ENCODE measurements at places on chromosomes 5 and 9.

DNA sequence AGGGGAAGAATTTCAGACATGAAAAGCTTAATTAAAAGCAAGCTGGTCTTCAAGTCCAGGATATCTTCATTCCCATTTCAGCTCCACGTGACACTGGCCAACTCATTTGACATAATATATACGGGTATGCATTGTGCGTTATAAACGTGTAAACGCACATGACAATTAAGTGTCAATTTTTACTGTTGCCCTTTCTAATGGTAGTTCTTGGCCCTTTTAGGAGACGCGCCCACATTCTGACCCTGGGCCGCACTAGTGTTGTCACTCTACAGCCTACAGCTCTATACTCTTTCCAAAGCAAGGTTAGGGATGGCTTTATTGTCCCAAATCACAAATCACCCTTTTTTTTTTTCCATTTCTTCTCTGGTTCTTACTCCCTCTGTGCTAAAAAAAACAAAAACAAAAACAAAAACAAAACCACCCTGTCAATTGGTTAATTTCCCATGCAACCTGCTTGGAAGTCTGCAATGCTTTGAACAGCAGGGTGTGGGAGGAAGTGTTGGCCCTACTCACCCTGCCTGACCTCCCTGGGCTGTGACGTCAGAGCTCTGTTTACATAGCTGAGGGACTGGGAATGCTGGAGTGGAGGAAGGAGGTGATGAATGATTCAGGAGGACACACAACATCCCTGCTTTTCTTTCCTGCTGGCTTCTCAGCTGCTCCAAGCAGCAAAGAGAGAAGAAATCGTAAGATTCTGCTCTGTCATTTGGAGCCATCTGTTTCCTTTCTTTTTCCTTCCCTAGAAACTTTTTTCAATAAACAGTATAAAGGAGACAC, 19.3 kb downstream of the RFK start:
- peak; percentile 95 for DNase-seq

DNA sequence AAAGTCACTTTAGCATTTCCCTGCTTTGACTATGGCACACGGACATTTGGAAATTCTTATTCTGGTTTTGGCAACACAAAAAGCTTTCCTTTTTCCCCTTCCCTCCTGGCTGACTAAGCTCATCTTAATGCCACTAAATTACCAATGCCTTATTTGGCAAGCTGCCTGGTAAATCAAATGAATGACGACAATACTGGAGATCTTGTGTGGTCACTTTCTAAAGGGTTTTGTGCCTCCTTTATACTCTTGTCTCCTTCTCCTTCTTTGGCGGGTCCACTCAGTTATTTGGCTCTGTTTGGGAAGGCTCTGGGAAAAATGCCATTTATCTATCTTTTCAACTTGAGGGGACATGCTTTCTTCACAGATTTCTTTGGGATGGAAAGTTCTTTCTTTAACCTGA, 34.9 kb downstream of the SH3GL2 start:
- peak; percentile 99 for DNase-seq

GRCh38 chr9:133569891-133570690, 35.6 kb downstream of the ADAMTSL2 start:
- no peak for DNase-seq

DNA sequence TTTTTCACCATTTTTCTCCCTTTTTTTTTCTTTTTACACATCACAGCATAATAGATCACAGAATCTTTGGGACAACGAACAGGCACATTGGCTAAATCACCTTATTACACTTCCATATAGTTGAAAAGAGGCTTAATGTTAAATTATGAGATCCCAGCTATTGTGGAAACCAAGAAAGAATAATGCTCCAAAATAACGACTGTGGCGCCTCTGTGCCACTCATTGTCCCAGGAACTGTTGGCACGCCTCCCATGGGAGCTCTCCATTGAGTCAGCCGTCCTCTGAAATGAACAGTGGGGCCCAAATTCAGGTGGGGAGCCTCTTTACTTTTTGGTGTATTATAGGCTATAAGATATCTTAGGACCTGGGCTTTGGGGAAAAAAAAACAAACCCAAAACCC, 82.2 kb upstream of the NFIB start:
- DNase-seq: no peak

DNA sequence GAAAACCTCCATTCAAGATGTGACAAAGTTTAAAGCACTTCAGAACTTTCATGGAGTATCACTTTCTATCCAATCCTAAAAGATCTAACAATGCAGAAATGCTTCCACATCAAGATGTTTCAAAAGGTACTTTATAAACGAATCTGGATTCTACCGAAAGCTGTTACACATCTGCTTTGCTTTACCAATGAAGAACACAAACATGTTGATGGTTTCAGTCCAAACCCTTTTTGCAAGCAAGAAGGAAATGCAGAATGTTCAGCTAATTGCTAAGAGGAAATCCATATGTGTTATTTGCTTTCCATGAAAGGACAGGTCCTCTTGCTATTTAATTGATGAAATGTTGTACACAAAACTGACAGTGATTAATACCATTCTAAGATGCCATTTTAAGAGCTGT, 419.6 kb downstream of the EFNA5 start:
- no peak for DNase-seq

GRCh38 chr9:76725885-76726284, 38.4 kb upstream of the PCA3 start:
- DNase-seq: no peak

- no peak for DNase-seq
Measured at GRCh38 chr5:646396-647201, 34.5 kb downstream of the CEP72 start.

DNA sequence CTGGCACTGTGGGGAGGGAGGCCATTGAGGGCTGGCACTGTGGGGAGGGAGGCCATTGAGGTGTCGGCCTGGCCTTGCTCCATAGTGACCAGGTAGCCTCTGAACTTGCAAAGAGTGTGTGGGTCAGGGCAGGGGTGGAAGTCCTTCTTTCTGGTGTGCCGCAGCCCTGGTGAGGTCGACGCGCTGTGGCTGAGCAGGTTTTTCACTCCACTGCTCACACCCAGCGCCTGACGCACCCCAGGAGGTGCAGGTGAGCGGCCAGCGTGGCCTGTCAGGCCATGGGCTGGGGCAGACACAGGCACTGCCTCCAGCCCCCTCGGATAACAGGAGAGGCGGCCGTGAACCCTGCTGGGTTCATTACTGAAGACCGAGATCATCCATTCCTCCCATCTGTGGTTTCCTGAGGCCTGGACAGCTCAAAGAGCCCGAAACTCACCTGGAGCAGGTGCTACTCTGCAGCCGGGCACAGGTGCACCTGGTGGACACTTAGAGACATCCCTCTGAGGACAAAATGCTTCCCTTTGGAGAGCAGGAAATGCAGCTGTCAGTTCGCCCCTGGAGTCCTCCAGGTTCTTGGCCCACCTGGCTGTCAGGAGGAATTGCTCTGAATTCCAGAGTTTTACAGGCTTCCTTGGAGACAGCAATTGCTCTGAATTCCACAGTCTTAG, 32.4 kb downstream of the LHX3 start:
- DNase-seq: no peak

DNA sequence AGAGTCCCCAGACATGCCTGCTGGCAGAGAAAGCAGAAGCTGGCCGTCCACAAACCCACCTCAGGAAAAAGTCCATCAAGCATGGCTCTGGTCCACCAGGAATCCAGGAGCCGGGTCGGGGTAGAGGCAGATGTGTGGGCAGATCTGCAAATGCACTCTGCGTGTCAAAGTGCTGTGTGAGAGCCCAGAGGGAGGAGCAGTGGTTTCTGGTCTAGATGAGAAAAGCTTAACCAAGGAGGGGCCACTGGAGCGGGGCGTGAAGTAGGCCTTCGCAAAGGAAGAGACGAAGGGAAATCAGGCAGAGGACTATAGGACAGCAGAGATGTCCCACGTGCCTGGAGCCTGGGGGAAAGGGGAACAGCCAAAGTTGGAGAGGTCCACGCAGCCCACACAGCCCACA, 40.0 kb downstream of the TTLL11 start:
- no peak for DNase-seq

- DNase-seq: no peak
Measured at GRCh38 chr5:133259199-133259997, 207.6 kb downstream of the HSPA4 start.

DNA sequence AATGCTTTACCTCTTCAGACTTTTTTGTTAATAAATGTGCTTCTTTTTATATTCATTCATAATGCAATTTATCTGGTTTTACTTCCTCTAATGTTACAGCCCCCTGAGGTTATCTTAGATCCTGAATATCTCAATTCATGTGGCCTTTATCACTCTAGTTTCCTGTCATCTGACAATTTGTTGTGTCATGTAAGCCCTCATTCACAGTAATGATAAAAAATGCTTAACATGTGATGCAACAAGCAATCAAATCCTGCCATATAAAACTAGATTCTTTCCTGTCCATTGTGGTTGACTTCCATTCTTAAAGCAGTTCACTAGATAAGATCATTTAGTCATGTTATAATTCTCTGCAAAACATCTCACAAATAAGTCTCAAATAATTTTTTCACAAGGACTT, 991.2 kb upstream of the ACO1 start:
- peak; percentile 9 for DNase-seq

GRCh38 chr5:152632360-152632759, 227.3 kb upstream of the NMUR2 start:
- no peak for DNase-seq

DNA sequence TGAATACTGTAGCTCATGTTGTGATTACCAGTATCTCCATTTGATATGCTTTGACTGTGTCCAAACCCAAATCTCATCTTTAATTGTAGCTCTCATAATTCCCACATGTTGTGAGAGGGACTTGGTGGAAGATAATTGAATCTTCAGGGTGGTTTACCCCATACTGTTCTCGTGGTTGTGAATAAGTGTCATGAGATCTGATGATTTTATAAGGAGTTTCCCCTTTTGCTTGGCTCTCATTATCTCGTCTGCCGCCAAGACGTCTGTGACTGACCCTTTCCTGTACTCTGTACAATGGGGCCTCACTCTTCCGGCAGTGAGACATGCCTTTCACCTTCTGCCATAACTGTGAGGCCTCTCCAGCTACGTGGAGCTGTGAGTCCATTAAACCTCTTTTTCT, 59.3 kb downstream of the TRIO start:
- DNase-seq: peak; percentile 83

- DNase-seq: no peak
Measured at GRCh38 chr9:87346061-87346665, 151.5 kb upstream of the DAPK1 start.

DNA sequence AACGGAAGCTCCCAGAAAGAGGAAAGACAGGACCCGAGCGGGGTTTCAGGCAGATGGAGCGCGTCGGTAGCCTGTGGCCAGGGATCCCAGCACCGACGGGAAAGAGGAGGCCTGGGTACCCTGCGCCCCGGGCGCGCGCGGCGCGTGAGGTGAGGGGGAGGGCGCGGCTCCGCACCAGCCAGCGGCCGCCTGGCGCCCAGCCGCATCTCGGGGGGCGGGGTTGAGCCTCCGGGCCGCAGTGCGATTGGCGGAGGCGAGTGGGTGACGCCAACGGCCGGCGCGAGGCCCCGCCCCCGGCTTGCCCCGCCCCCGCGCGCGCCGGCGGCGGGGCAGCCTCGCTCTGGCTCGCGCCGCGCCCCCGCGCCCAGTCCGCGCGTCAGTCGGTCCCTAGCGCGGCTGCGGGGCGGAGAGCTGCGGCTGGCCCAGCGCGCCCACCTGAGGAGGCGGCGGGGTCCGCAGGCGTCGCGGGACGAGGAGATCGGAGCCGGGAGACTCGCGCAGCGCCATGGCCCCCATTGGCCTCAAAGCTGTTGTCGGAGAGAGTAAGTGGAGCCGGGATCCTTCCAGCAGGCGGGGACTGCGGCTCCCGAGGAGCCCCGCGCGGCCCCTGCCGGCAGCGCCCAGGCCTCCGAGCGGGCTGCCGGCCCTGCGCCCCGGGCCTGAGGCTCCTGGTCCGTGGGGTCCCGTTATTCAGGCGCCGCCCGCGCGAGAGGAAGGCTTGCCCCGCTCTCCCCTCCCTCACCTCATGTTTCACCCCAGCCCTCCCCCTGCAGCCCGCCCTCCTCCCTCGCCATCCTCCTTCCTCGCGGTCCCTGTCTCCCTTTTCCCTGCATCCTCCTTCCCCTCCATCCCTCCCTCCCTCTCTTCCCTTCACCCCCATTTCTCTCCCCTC, at the start of gene STXBP1:
STXBP1 (plus strand) TSS at position 379 of the 892 bp plus-strand sequence; CDS start at position 506, 127 bp downstream.
- DNase-seq: peak; percentile 77

DNA sequence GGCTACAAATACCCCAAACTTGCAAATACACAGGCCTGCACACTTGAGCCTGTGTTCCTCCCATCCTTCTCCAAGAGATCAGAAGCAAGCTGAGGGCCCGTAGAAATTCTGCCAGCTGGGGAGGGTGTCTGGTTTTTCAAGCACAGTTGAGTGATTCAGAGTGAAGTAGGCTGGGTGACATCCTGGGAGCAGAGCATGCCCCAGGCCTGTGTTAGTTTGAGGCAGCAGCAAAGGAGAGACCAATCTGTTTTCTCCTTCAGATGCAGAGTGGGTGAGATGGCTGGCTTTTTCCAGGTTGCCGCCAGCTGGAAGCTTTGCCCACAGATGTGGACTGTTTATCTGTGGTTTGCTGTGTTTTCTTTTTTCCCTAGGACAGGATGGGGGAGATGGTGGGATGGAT, 63.1 kb downstream of the RCL1 start:
- peak; percentile 60 for DNase-seq

DNA sequence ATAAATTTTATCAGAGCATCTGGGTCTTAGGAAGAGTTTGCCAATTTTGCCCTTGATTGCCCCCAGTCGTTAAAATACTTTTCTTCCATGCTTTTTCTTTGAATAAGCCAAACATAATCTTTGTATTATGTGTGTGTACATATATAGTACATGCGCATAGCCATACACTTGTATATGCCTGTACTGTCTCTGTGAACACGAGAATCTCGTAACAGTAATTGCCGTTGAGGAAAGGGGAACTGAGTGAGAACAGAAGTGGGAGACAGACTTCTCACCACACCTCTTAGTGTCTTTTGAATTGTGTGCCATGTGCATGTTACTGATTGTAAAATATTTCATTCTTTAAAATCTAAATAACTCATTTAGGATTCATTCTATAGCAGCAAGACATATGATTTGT, 79.6 kb upstream of the GRHPR start:
- no peak for DNase-seq

DNA sequence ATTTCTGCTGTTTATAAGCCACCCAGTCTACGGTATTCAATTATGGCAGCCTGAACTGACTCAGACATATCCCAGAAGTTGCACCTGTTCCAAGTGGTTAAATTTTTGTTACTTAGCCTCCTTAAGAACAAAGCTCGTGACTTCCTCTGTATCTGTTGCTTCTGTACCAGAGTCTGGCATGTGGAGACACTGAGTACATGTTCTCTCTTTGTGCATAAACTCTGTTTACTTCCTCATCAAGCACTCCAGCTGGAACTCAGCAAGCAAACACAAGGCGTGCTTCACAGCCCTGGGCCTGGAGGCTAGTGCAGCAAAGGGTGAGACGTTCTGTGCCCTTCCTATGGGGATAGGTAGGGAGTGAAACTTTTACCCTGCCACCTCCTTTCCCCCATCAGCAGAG, 19.0 kb downstream of the C9orf152 start:
- no peak for DNase-seq
